ENCODE measurements at places on chromosomes 7 and 10. TPM values are rescaled to one million over a fixed set of nuclear protein-coding genes. Genes with fewer than 3 reads are reported as not detected.

FAM25A gene
- total RNA-seq = not detected

SP4 gene
- 8.8 TPM for total RNA-seq

SAP25 gene
- total RNA-seq = not detected

GJD4 gene
- total RNA-seq = not detected

MMP21 gene
- not detected for total RNA-seq

GAD2 gene
- not detected for total RNA-seq

SBDS gene
- 99.1 TPM for total RNA-seq

SFTPD gene
- not detected for total RNA-seq

SUV39H2 gene
- 30.2 TPM for total RNA-seq

CCDC172 gene
- total RNA-seq = not detected

C10orf53 gene
- not detected for total RNA-seq

VWDE gene
- total RNA-seq = 0.65 TPM

TCTN3 gene
- total RNA-seq = 23.7 TPM

CHAT gene
- total RNA-seq = not detected

EIF5AL1 gene
- 0.65 TPM for total RNA-seq

CCSER2 gene
- total RNA-seq = 18.8 TPM

PAOX gene
- total RNA-seq = 6.4 TPM

TWIST1 gene
- total RNA-seq = not detected

BEND7 gene
- 7.8 TPM for total RNA-seq

TMEM270 gene
- not detected for total RNA-seq

ARHGEF35 gene
- 0.91 TPM for total RNA-seq

COX19 gene
- 8.4 TPM for total RNA-seq

CCL26 gene
- total RNA-seq = not detected

OR2A1 gene
- under 0.01 TPM for total RNA-seq

CTAGE6 gene
- total RNA-seq = 0.46 TPM

NEURL1 gene
- total RNA-seq = 0.15 TPM

EPHB6 gene
- total RNA-seq = not detected

CDHR3 gene
- 0.91 TPM for total RNA-seq
